Sciatic nerve (tissue), 2 donors: ENCODE measurements at places on chromosomes 12 and 14.
A peak's percentile ranks its signal among the peaks of the same experiment; 100 is the strongest.

- no peak for DNase-seq
Measured at GRCh38 chr14:104103061-104103445, 17.6 kb downstream of the ASPG start.

GRCh38 chr12:106239951-106240335, 7.9 kb downstream of the CKAP4 start:
- no peak for DNase-seq

- no peak for DNase-seq
Measured at GRCh38 chr14:99348816-99349614, 77.0 kb upstream of the BCL11B start.

DNA sequence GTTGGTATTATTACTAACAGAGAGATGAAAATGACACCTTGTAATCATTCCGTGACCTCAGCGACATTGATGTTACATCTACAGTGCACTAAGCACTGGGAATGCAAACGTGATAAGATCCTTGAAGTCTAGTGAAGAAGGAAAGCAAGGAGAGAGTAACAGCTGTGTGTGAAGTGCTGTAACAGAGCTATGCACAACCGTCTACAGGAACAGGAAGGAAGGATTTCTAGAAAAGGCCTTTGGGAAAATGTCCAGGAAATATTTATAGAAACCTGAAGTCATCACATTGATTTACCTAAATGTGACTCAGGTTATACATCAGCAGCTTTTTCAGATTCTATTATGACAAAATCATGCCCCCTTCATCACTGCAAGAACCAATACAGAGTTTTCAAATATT, 304.2 kb upstream of the AMIGO2 start:
- no peak for DNase-seq

DNA sequence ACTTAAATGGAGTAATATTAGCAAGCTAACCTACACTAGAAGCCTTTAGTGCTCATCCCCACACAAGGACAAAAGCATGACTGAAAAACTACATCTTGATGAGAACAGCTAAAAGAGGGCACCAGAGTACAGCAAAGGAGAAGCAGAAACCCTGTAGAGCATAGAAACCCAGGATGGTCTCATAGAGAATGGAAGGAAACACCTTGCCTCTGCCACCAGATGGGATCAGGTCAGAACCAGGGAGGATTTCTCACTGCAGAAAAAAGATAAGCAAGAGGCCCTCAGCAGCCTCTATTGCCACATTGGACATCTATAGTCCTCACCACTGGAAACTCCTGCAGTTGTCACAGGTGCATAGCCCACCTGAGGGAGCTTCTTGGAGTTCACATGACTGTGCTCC, 13.6 kb upstream of the ZNF705A start:
- no peak for DNase-seq

GRCh38 chr12:106274575-106275121, 26.8 kb upstream of the CKAP4 start:
- no peak for DNase-seq

DNA sequence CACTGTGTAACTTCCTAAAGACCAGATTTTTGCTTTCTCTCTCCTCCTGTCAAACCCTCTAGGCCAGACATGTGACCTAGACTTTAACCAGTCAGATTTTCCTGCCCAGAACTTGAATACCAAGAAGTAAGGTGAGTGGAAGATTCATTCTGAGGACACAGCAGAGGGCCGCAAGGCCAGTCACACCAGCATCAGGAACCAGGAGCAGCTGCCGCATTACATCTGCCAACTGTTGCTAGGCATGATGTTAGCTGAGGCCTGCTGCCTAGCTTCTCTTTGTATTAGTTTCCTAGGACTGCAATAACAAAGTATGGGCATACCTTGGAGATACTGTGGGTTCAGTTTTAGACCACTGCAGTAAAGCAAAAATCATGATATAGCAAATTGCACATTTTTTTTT, 101.9 kb upstream of the BMP4 start:
- DNase-seq, result no peak

GRCh38 chr14:61277232-61277631, 3.9 kb downstream of the TMEM30B start:
- DNase-seq, result no peak

DNA sequence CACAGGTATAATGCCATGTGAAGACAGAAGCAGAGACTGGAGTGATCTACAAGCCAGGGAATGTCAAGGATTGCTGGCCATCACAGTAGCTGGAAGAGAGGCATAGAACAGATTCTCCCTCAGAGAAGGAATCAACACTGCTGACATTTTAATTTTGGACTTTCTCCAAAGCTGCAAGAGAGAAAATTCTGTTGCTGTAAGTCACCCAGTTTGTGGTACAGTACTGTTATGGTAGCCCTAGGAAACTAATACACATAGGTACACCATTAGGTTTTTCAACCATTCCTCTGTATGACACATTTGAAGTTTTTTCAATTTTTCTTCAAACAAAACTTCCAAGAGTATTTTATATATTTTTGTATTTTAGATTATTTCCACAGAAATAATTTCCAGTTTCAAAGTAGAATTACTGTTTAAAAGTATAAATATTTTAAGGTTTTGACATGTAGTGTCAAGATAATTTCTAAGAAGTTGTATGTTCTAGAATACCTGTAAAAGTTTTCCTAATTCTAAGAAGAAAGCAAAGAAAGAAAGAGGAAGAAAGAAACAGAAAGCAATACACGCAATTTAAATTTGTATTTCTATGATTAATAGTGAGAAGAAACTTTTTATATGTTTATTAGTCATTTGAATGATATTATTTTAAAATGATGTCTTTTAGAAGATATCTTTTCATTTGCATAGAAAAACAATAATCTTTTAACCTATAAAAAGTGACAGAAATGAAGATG, 64.9 kb upstream of the CATSPERB start:
- no peak for DNase-seq

- no peak for DNase-seq
Measured at GRCh38 chr14:71242237-71242748, 335.0 kb downstream of the PCNX1 start.

DNA sequence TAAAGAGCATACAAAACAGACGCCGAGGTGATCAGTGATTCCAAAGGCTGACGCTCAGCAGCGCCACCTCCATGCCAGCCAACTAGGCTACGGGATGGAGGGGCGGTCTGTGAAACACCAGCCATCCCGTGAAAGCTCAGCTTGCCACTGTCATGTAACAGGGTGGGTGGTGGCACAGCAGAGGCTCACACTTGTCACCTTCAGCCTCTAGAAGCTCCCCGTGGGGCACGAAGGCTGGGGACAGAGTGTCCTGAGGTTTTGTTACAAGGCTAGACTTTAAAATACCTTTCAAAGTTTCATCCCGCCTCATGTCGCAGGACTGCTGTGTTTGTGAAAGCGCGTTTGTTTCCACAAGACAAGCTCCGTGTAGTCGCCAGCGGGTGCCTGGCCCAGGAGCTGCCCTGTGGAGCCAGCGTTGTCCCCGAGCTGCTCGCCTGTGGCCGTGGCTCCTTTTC, 20.7 kb downstream of the XRCC3 start:
- DNase-seq, result peak; percentile 47

DNA sequence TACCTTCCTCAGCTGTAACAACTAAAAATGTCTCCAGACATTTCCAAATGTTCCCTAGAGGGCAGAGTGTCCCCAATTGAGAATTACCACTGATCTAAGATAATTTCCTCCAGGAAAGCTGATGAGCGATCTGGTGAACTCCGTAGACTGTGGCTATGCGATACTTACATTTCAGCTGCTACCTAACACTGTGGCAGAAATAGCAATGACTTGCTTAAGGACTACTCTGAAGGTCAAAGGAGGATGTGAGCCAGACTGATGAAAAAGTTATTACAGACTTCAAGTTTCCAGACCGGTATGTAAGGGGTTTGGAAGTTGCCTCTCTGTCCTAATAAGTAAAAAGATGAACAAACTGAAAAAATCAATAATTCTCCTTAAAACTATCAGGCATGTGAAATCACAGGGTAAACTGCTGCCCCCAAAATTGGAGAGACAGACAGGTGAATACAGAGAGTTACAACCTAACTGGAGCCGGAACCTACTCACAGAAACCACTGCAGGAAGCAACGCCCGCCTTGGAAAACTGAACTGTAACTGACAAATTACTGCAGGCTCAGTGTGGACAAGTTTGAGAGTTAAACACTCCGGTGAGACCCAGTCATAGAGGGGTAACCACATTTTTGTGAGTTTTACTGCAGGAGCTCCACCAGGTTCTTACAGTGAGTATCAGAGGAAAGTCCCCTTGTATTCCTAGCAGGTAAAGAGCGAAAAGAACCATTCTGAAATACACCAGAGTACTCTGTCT, 60.0 kb upstream of the PARP11 start:
- no peak for DNase-seq

DNA sequence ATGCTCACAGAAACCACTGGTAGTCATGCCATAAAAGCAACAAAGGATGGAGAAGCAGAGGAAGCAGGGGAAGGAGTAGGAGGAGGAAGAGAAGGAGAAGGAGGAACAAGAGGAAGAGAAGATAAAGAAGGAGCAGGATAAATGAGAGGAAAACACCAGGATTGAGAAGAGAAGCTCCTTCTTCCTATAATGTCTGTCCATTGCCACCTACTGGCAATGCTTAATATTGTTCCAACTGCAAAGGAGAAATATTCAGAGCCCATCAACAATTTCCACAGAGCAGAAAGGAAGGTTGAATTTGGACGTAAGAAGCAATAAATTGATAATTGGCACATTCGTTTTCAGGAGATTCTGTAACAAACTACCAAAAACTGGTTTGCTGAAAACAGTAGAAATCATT, 898.4 kb downstream of the SLC16A7 start:
- no peak for DNase-seq

GRCh38 chr12:71442567-71442931, 3.0 kb downstream of the LGR5 start:
- DNase-seq, result no peak

DNA sequence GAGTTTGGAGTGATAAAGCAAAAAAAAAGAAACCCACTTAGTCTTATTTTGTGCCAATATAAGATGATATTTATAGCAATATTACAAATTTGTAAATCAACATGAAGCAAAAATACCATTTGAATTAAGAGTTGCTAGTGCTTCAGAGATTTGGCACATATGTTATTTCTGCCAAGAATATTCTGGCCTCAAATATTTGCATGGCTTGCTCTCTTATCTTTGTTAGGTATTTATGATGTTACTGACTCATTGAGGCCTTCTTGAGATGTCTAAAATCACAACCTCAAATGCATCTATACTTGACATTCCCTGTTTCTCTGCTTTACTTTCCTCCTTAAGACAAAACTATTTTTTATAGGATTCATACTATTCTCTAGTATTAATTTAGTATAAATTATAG, 301.5 kb downstream of the NELL2 start:
- no peak for DNase-seq

DNA sequence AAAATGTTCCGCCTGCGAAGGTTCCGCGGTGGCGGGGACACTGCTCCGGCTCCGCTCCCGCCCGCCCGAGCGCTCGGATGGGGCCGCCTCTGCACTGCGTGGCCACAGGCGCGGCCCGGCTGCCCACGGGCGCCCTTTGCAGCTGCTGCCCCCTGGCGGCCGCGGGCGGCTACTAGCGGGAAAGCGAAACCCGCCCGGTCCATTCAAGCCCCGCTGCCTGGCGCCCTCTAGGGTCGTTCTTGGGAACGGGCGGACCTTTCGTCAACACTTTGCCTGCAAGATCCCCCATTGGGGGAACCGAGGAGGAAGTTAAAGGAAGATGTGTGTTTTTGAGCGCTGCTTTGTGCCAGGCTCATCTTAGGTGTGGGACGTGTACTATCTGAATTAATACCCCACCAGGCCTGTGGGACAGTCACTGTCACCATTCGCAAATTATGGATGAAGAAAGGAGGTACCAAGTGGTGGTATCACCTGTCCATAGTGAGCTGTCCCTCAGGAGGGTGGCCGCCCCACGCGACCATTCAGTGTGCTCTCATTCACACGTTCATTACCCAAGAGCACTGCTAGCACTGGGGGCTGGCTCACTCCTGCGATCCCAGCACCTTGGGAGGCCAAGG, 19.4 kb downstream of the GPR132 start:
- DNase-seq, result peak; percentile 93

DNA sequence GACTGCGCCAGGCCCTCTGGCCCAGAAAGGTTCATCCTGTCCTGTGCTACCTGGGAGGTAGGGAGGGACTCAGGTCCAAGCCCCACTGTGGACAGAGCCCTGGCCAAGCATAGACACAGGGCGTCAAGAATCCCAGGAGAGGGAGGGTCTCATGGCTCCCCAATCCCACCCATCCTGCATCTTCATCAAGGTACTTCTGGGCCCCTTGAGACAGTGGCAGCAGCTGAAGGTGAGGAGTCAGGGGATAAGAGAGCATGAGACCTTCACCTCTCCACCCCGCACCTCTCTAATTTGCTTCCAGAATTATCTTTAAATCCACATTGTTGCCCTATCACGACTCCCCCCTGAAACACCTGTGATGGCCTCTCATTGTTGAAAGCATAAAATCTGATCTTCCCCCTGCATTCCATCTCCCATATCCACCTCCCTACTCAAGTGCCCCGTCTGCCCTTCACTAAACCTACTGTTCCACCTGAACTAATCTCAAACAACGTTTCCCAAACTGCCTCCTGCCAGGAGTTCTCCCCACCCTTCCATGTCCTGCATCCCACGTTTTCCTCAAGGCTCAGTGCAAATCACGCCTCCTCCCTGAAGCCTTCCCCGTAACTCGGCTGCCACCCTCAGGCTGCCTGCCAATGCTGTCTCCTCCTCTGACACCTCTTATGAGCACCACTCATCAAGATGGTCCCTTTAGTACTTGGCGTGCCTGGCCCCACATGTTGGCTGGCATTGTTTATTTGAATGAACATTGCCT, 27.1 kb downstream of the KRT18 start:
- DNase-seq, result no peak

DNA sequence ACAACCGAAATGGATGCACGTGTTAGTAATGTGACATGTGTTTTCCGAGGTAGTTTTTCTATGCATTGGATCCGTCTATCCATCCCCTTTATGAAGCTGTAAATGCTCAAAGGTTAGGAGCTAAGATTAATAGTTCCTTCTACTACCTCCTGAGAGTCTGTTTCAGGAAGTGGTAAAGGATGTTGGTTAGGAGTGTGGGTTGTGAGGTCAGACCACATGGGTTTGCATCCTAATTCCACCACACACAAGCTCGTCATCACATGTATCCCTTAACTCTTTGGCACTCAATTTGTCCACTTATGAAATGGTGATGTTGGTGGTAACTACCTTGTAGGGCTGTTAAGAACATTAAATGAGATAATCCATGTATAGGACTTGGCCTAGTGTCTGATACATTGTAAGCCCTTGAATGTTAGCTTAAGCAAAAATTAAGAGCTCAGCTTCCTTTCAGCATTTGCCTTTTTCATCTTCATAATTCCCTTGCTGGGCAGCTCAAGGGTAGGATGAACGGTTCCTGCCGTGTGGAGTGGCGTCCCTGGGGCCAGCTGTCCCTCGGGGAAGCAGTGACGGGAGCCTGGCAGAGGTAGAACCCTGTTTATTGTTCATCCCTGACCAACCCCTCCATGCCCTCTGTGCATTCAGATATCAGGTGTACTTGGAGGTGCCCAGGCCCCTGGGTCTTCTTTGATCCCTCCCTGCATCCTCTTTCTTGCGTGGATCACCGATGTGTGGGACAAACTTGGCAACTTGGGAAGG, 52.3 kb downstream of the TSPAN9 start:
- no peak for DNase-seq

- no peak for DNase-seq
Measured at GRCh38 chr12:81300454-81300853, 222.6 kb downstream of the ACSS3 start.
